ENCODE measurements at places on chromosomes 7 and 10.

- DNase-seq = peak; percentile 62
Observed at GRCh38 chr10:75209921-75210281, 695 bp upstream of the VDAC2 start.

DNA sequence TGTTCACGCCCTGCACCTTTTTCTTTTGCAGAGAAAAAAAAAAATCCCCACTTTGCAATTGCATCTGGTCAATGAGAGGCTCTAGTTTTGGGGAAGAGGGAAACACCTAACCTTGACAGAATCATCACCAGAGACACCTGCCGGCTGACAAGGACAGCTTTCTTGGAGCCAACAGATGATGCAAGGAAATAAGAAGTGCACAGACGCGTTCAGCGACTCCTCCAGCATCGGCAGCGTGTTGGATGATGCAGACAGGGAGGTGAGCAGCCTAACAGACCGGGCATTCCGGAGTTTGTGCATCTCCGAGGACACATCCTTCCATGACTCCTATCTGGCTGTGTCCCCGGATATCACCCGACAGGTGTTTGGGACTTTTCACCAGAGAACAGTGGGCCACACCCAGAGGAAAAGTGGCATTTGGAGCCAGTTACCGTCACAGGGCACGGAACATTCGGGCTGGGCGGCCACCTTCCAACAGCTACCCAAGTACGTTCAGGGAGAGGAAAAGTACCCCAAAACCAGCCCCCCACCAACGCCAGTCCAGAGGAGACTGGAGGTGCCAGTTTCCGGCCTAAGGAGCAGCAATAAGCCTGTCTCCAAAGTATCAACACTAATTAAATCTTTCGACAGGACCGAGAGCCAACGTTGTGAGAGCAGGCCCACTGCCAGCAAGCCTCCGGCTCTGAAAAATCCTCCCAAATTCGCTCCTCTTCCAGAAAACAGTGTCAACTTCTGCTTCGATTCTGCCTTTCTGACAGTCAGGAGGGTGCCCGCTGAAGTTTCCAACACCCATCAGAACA, 23.6 kb downstream of the C10orf71 start:
- no peak for DNase-seq

DNA sequence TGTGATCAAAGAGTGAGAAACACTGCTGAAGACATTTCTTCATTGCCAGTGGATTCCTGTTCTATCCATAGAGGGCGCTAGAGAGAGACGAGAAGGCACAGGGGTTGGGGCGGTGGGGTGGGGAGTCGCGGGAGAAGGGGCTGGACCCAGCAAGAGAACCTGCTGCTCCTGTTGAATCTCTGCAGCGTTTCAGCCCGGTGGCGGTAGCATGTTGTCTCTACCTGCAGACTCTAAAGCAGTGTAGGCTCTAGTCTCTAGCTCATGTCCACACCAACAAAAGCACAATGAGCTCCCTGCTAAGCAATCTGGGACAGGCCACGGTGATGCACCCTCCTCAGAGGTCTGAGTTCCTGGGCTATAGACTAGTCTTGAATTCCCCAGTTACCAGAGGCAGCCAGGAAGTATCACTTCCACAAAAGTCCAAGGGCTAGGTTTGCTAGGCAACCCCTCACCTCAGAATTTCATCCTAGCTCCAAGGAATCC, 167.7 kb downstream of the DGKB start:
- DNase-seq = no peak

DNA sequence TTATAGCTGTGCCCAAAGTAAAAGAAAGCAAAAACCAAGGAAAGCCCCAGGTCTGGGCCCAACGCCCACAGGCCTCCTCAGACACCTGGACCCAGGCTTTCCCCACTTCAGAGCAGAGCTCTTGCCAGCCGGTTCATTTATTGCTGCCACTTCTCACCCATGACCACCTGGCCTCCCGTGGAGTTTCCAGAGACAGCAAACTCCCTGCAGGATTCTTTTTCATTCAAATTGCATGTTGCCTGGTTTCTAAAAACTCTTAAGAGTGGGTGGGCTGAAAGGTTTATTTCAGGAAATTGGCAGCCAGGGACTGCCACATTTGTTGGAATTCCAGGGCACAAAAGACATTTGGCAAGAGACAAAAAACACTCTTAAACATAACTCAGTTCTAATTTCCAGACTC, 4.7 kb downstream of the VOPP1 start:
- no peak for DNase-seq

GRCh38 chr10:78414380-78414779, 380.7 kb downstream of the RPS24 start:
- DNase-seq = no peak

- peak; percentile 71 for DNase-seq
Observed at GRCh38 chr10:99930731-99931550, 78.8 kb downstream of the DNMBP start.

DNA sequence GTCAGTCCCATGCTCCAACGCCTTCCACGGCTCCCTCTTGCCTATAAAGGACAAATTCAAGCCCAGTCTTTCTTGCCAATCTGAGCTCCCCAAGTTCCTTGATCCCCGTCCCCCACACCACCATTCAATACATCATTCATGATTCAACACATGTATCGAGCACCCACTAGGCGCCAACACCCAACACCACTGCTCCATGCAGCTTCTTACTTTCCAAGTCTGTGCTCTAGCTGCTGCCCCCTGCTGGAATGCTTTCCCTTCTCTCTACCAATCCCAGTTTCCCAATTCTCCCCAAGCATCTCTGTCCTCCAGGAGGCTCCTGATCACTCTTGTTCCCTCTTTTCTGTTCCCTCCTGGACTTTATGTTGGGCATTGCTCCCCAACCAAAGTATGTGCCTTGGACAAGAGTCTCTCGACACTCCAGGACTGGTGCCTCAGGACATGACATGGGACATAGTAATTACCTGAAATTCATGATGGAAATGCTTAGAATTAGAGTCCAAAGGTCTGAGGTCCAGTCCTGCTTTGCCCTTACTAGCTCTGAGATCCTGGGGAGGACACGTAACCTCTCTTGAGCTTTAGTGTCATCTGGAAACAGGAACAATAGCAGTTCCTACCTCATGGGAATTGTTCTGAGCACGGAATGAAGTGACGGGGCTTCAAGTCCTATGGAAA, 172.7 kb downstream of the NEURL1 start:
- DNase-seq = no peak

- DNase-seq = no peak
Observed at GRCh38 chr7:141242568-141242967, 168.7 kb downstream of the TMEM178B start.

GRCh38 chr7:51366930-51367613, 50.5 kb upstream of the COBL start:
- DNase-seq = no peak

DNA sequence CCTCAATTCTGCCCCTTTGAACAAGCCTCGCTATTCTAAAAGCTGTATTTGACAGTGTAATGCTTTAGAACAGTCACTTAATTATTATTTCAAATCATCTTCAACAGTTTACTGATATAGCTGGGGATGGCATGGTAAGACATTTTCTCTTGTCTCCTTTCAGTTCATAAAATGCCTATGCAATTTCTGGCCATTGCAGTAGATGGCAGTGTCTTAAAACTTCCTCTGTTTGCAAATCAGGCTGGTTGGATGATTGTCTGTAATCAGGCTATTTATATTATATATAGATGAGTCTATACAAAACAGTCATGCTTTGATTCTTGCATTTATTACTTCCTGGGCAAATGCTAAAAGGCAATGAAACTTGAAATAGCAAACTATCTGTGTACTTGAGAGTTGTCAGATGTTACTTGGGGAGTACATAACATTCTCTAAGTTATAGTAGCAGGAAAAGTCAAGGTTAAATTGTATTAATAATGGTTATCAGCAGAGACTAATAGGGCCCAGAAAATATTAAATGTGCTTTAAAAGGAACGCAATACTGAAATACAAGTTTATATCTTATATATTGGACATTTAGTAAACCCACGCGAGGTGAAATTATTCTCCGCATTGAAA, 55.5 kb upstream of the LHFPL3 start:
- DNase-seq = no peak

DNA sequence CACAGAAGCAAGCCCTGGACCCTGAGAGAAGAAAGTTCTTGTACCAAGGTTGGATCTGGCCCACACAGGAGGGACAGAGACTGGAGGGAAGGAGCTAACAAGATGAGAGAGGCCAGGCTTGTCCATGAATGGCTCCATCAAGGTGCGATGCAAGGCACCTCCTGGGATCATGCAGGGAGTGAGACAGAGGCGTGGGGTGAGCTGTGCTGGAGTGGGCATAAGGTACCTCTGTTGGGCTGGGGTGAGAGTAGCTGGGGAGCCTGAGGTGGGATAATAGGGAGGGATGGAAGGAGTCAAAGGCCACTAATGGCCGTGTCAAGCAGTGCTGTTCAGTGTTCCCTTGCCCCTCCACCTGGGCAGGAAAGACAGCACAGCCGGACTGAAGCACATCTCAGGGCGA, 9.9 kb downstream of the TMEM72 start:
- DNase-seq = no peak

- no peak for DNase-seq
Observed at GRCh38 chr10:31669357-31669756, 259.3 kb downstream of the ARHGAP12 start.

DNA sequence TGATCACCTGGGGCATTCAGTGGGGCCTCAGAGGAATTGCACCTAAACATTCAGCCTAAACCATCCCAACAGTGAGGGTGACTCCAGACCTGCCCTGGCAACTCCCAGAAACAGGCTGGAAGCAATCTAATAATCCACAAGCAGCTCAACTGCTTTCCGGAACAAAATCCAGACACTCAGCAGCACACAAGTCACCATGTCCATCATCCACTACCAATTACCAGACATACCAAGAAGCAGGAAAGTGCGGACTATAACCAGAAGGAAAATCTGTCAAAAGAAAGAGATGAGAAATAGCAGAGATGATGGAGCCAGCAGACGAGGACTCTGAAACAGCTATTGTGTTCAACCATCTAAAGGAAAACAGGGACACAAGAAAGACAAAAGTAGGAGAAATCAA, 342.6 kb upstream of the ZMIZ1 start:
- no peak for DNase-seq

DNA sequence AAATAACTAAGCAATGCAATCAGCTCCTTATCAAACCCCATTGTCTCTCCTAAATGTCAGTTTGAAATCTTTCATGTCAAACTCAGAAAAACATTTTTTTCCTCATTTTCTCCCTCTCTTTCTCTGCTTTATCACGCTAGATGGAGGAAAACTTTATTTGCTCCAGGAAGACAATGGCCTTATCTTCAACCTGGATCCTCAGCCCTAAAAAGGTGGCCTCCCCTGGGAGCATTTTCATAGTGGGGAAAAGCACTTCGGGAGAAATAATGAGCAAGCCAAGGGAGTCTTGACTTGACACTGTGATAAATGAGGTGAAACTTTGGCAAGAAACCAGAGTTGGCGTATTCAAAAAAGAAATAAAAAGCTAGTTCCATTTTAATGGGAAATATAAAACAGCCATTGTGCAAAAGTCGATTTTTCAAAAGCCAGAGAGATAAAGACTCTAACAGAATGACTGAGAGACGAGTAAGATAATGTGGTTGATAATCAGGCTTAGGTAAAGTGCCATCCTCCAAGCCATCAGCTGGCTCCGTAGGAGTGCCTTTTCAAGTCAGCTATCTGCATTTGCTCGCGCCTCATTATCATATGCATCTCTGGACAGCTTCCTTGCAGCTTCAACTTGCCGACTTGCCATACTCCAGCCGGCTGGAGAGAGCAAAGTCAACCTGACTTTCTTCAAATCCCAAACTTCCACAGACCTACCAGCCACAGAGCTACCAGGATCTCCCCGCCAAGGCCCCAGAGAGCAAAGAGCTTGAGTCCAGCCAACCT, 19.9 kb downstream of the HABP2 start:
- DNase-seq = no peak

DNA sequence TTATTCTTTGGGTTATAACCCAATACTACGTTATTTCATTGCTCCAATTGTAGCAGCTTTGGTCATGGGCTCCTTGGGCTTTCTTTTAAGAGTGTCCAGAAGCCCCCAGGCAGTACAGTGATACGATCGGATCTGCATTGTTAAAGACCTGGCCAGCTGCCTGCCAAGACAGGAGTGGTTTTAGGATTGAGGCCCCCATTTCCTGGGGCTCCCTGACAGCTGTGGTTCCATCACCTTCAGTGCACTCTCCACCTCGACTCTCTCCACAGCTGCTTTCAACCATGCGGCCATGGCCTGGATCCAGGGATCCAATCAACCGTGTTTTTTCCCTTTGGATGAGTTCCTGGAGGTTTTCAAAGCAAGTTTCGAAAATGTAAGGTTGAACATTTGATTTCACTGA, 123.4 kb upstream of the BTBD16 start:
- DNase-seq = peak; percentile 60

GRCh38 chr7:111071556-111071955, 19.4 kb upstream of the LRRN3 start:
- DNase-seq = no peak

DNA sequence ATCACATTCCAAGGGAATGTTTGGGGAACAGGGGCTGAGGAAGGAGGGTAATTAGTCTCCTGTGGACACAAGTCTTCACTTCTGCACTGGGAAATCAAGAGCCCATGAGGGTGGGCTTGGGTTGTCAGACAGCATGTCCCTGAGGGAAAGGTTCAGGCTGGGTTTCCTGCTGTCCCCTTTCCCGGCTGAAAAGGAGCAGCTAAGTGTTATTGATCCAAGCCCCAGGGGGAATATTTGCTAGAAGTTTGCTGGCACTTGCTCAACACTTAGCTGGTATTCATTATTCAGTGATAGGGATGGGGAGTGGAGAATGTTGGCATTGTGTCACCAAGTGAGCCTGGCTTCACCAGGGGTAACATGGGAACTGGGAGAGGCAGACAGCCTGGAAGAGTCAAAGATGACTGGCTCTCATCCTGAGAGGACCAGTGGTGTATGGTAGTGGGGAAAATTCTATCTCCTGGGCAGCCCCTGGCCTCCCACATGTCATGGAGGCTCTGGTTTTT, 344.4 kb upstream of the PODXL start:
- DNase-seq = no peak

- no peak for DNase-seq
Observed at GRCh38 chr10:103433858-103434257, 18.3 kb downstream of the CALHM2 start.

DNA sequence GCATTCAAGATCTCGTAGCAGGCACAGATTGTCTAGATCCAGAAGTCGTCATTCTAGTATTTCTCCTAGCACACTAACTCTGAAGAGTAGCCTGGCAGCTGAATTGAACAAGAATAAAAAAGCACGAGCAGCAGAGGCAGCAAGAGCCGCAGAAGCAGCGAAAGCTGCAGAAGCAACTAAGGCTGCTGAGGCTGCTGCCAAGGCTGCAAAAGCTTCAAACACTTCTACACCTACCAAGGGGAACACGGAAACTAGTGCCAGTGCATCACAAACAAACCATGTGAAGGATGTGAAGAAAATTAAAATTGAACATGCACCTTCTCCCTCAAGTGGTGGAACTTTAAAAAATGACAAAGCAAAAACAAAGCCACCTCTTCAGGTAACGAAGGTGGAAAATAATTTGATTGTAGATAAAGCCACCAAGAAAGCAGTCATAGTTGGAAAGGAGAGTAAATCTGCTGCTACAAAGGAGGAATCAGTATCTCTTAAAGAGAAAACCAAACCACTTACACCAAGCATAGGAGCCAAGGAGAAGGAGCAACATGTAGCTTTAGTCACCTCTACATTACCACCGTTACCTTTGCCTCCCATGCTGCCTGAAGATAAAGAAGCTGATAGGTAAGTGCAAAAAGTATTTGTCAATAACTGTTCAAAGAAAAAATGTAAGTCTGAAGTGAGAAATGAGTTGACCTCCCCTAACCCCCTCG, 37.7 kb downstream of the CDK13 start:
- no peak for DNase-seq

- DNase-seq = no peak
Observed at GRCh38 chr7:106070567-106071254, 41.4 kb downstream of the SYPL1 start.
